Liver (tissue), 10 donors: ENCODE measurements at places on chromosomes 5 and 9. TPM values are rescaled to one million over a fixed set of nuclear protein-coding genes. Genes with fewer than 3 reads are reported as not detected.
A peak's percentile ranks its signal among the peaks of the same experiment; 100 is the strongest.

GRCh38 chr9:106761493-106761892 is 101.5 kb upstream of the ZNF462 start:
- no peak for DNase-seq

Gene WDR38
- not detected for total RNA-seq

GRCh38 chr5:178113841-178114324 is 551 bp downstream of the N4BP3 start:
- no peak for DNase-seq

Gene RPP25L
- total RNA-seq: 18.6 TPM

Gene SPATA31D4
- not detected for total RNA-seq

- no peak for DNase-seq
These were observed 175.1 kb downstream of the PAM start for GRCh38 chr5:102930244-102930643.

Gene CNTNAP3B
- 14.1 TPM for total RNA-seq

Gene RBM22
- total RNA-seq: 19.7 TPM

- DNase-seq: no peak
These were observed 20.5 kb upstream of the ZFR start for GRCh38 chr5:32465076-32465475.

DNA sequence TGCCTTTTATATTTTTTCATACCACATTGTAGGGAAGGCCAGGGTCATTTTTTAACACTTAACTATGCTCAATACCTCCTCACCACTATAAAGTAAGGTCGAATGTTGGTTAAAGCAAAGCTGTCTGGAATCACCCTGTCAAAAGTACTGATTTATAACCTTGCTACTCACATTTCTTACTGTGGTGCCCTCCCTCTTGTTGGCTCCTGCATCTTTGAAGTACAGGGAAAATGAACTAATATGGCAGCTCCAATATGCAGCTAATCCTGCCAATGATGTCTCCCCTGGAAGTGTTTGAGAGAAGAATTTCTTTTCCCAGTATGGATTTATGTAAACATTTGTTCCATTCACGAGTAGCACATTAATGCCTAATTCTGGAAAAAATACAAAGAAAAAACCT is 108.4 kb upstream of the RPS23 start:
- DNase-seq: no peak

- peak; percentile 52 for DNase-seq
These were observed 97.5 kb downstream of the VAV2 start for GRCh38 chr9:133894377-133895321.

DNA sequence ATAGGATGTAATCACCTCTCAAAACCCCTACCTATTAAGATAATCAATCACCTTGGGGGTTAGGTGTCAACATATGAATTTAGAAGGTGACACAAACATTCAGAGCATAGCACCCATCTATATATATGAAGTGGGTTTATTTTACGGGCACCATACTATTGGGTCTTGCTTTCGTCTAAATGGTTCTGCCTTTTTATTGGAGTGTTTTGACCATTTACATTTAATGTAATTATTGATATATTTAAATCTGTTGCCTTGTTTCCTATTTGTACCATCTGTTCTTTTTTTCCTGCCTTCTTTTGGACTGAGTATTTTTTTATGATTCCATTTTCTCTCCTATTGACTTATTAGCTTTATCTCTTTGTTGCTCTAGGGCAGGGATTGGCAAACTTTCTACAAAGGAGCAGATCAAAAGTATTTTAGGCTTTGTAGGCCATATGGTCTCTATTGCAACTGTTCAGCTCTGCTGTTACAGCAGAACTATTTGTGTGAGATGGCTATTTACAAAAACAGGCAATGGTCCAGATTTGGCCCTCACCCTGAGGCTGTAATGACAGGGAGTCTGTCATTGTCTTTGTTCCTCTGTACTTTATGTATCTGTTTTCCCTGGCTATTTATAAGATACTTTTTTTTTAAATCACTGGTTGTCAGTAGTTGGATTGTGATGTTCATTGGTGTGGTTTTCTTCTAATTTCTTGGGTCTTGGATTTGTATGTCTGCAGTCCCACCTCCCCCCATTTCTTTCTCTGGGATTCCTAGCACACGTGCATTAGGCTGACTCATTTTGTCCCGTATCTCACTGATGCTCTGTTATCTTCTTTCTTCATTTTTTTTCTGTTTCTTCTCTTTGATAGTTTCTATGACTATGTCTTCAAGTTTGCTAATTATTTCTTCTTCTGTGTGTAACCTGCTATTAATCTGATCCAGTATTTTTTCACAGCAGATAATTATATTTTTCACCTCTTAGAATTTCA is 127.1 kb downstream of the DAB2IP start:
- no peak for DNase-seq

DNA sequence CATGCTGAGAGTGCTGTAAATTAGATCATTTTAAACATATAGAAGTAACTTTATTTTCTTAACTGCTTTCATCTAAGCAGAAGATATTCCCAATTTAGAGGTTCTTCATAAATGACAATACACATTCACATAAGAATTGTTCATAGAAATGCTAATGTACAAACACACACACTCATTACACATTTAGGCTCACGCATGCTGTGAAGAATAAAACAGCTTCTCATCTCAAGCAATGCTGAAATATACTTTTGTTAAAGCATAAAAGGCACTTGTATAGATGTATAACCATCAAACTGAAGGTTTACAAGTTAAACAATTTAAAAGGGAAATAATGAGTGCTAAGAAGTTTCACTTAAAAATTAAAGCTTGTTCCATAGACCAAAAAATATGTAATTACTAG is 18.1 kb upstream of the FTMT start:
- DNase-seq: no peak

Gene GABRA1
- total RNA-seq: not detected

Gene IL31RA
- not detected for total RNA-seq

Gene SLC6A19
- 4.9 TPM for total RNA-seq

Gene CATSPER3
- total RNA-seq: 0.33 TPM

Gene ENG
- total RNA-seq: 12.8 TPM

Gene ZNF169
- 4.6 TPM for total RNA-seq

DNA sequence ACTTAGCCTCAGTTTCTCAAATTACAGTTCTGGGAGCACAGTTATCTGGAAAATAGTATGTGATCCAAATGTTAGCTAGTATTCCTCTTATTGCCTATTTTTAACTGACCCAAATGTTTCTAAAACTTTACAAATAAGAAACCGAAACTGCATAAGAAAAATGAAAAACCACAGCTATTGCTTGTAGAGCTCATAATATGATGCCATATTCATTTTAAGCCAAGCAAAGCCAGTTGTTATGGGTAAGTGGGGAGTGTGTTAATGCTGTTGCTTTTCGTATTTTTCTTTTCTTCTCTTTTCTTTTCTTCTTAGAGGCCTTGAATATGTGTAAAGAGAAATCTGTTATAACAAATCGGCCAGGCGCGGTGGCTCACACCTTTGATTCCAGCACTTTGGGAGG is 447.4 kb upstream of the TUSC1 start:
- DNase-seq: no peak

Gene TMED7
- 140 TPM for total RNA-seq

Gene C5
- total RNA-seq: 485 TPM

- no peak for DNase-seq
These were observed 142.4 kb downstream of the PCSK5 start for GRCh38 chr9:76032797-76033373.

Gene STK32A
- 0.09 TPM for total RNA-seq

GRCh38 chr5:173718469-173718868 is 102.0 kb upstream of the BOD1 start:
- no peak for DNase-seq

Gene CBY3
- not detected for total RNA-seq

DNA sequence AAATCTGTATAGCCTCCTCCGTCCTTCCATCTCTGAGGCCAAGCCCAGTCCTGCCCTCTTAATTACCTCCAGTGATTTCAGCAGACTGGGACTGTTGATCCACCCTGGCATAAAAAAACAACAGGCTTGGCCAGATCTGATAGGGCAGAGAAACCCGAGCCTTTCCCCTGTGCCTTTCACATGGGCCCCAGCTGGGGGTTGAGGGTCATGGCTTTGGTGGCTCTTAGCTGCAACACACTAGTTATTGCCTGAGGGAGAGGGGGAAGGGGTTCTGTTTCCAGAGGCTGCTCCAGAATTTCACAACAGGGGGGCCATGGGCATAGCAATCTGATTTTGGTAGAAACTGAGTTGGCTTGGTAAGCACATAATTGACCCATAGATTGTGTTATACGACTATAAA is 21.2 kb upstream of the PANK3 start:
- peak; percentile 55 for DNase-seq

- DNase-seq: no peak
These were observed 213.6 kb downstream of the EFNA5 start for GRCh38 chr5:107457138-107457537.

Gene KCTD16
- 0.05 TPM for total RNA-seq

Gene ARL14EPL
- not detected for total RNA-seq

Gene EIF4E1B
- not detected for total RNA-seq

DNA sequence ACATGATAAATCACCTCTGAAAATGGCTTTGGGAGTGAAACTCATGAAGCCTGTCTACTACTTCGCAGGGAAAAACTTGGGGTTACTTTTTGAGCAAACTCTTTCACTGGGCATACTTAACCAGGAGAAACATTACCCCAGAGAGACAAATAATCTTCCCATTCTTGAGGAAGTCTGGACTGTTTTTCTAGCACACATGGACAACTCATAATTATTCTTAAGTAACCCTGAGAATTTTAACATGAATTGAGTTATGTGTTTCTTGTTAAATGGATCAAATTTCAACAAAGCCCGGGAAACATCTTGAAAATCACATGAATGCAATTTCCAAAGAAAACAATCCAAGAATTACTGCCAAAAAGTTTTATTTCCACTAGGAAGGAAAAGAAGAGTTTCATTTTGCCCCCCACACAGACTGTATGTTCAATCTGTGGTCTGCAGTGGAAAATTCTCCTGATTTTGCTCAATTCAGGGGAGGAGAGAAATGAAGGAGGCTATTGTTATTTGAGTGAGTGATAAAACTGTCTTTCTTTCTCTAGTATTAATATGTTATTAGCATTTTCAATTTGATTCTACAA is 564.8 kb upstream of the CLINT1 start:
- DNase-seq: no peak

DNA sequence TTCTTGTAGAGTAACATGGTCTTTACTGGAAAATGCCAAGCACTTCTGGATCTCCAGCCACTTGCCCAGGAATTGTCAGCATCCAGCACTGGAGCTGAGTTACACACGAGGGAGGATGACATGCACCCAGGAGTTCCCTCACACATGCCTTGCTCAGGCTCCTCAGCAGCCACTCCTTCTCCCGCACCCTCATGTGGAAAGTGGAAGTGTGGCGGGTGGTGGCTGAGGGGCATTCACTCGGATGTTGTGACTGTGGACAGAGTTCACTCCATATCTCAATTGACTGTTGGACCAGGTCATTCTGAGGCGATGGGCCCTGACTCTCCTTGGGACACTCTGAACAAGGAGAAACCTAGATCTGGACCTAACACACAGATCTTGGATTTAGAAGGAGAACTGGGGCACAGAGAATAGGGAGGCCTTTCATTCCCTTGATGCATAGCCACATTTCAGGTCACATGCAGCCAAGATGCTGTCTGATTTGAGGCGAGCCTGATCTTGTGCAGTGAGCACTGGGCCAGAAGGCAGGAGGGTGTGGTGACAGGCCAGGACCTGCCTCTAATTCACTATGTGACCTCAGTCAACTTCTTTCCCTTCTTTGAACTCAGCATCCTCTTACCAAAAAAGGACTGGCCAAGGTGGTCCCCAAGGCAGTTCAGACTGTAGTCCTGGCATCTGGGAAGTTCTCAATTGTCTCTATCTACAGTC is 62.1 kb downstream of the CYSTM1 start:
- DNase-seq: no peak

DNA sequence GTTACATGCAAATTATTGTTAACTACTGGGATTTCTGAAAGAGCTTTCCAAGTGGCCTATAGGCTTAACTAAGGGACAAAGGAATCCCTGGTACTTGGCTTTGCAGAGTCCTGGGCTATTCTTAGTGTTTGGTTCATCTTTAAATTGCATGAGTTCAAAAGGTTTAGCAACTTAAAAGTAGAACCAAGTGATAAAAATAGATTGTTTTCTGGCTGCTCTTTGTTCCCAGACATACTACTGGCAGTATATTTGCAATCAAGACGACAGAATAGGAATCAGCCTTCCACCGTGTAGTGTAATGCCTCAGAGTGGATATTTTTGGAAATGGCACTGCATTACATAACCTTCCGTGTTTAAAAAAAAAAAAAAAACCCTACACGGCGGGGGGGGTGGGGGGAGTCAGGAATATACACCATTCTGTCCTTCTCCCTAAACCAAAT is 1.0 kb downstream of the NREP start:
- no peak for DNase-seq

DNA sequence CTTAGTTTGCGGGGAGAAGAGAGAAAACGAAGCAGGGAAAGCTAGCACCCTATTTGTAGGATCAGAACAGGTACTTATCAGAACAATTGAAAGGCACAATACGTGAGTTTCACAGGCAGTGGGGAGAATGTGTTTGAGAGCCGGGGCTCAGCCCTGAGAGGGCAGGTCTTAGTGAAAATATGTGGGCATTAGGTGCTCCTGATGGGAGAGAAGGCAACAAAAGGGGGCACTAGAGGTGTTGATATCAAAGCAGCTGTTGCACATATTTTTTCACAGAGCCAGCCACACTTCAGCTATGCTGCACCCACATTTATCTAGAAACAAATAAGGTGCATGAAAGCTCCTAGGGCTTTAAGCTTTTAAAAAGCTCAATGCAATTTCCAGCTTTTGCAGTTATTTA is 99.7 kb upstream of the MAN2A1 start:
- DNase-seq: no peak

DNA sequence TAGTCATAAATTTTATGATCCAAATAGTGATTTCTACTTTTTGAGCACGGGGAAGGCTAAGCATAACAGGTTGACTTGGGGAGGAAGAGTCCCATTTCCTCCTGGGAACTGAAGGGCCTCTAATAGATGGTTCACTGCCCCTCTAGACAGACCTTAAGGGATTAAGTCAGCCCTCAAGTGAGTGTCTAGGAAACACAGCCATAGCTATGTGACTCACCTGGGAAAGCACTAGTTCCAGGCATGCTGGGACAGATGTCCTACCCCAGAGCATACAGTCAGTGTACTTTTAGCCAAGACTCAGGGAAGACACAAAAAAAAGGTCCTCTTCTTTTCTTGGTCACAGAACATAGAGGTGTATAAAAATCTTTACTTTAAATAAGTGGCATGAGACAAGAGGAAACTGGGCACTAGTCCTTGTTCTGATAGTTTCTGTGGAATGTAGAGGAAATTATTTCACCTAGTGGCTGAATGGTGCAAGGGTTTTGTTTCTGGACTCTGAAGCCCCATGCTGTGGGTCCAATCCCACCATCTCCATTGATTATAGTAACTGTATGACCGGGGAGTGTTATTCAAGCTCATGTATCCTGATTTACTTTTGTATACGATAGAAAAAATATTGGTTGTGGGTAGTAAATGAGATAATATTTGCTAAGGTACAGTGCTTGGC is 86.0 kb downstream of the NREP start:
- DNase-seq: no peak

GRCh38 chr5:55675119-55675518 is 37.0 kb downstream of the SLC38A9 start:
- DNase-seq: no peak

DNA sequence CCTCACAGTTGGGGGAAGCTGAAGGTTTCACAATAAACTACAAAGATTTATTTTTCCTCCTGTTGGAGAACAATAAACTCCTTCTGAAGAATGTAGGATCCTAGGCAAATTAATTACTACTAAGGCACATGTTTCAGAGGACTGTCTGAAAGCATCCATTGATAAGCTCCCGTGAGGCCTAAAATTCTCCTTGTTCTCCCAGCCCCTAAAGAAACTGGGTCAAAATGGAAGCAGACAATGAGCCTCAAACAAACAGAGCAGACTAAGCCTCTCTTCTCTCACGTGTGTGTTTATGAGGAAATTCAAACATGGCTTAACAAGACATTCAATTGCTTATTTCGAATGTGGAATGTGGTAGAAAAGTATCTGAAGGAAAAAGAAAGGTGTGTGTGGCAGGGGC is 249.0 kb downstream of the GLIS3 start:
- no peak for DNase-seq

Gene OLFML2A
- total RNA-seq: 1.1 TPM
